ENCODE measurements at places on chromosomes 2 and 18.
A peak's percentile ranks its signal among the peaks of the same experiment; 100 is the strongest.

DNA sequence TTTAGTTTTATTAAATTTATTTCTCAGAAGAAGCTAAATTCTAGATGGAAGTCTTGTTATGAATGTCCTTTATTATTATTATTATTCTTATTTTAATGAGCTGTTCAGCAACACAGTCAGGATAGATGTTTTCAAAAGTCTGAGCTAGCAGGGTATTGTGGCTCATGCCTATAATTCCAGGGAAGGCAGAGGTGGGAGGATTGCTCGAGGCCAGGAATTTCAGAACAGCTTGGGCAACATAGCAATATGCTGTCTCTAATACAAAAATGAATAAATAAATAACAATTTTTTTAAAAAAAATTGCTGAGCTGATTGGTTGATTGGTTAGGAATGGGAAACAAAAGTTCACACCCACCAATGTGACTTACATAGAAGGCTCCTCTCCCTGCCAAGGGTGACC lies 274.1 kb upstream of the CYRIA start:
- DNase-seq: no peak

DNA sequence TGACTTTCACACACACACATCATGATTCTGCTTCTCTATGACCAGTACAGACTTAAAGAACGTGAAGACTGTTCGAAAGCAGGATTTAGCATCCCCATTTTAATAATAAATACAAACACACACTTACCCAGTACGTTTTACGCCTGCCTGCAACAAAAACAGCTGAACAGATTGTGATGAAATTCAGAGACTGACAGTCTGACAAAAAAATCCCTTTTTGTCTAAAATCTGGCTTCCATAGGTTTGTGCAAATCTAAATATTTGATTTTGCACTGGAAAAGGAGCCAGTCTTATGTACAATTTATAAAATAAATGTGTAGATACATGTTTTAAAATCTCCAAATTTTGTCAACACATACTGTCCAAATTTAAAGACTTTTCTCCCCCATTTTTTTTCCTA lies 630.7 kb downstream of the ZEB2 start:
- DNase-seq: no peak

- no peak for DNase-seq
Measured at GRCh38 chr2:219490186-219490585, 8.5 kb upstream of the GMPPA start.

- DNase-seq: no peak
Measured at GRCh38 chr18:71329563-71329962, 1040.7 kb downstream of the SOCS6 start.

GRCh38 chr2:40451918-40452605 lies at the start of gene SLC8A1:
SLC8A1 (minus strand) TSS chr2:40452090.
- no peak for DNase-seq

DNA sequence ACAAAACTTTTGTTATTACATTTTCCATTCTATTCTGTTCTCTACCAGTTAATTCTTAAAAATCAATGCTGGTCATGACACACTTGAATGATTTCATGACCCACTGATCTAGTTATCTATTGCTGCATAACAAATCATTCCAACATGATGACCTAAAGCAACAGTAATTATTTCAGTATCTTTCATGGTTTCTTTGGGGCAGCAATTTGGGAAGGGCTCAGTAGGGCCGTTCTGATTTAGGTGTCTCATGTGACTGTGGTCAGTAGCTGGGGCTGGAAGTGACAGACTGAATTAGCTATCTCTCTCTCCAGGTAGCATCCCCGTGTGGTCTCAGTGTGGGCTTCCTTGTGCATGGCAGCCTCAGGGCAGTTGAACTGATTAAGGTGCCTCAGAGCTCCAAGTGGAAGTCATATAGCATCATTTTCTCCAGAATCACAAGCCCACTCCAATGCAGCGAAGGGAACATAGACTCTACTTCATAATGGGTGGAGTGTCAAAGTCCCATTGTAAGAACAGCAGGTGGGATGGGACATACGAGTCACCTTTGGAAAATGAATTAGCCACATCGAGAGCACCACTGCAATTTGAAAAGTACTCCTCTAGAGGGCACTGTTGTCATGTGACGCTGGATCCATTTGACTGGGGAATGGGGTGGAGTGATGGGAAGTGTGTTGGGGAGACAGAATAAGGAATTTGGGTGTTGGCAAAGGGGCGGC lies 39.1 kb upstream of the FAM136A start:
- peak; percentile 20 for DNase-seq

DNA sequence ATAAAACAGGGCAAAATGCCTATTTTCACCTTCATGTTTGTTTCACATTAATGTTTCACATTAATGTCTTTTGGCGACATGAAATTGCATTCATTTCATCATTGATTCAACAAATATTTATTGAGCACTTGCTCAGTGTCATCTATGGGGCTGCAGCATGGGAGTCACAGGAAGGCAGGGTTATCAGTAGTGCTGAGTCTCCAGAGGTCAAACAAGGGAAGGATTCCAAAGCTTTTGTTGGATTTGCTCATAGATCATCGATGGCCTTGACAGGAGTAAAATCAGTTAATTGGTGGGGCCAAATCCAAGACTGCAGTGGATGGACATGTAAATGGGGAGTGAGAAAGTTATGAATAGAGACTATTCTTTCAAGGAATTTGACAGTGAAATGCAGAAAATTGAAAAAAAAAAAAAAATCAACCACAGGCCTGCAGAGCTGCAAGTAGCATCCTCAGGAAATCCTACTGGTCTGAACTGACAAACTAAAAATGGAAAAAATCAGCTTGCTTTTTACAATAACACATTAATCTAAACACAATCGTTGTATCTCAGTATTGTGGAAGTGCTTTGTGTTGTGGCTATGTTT lies 1290.8 kb downstream of the DPP10 start:
- no peak for DNase-seq

- no peak for DNase-seq
Measured at GRCh38 chr2:190589008-190589407, 54.5 kb upstream of the NEMP2 start.

- DNase-seq: no peak
Measured at GRCh38 chr2:102337481-102338386, 17.9 kb upstream of the IL18R1 start.

DNA sequence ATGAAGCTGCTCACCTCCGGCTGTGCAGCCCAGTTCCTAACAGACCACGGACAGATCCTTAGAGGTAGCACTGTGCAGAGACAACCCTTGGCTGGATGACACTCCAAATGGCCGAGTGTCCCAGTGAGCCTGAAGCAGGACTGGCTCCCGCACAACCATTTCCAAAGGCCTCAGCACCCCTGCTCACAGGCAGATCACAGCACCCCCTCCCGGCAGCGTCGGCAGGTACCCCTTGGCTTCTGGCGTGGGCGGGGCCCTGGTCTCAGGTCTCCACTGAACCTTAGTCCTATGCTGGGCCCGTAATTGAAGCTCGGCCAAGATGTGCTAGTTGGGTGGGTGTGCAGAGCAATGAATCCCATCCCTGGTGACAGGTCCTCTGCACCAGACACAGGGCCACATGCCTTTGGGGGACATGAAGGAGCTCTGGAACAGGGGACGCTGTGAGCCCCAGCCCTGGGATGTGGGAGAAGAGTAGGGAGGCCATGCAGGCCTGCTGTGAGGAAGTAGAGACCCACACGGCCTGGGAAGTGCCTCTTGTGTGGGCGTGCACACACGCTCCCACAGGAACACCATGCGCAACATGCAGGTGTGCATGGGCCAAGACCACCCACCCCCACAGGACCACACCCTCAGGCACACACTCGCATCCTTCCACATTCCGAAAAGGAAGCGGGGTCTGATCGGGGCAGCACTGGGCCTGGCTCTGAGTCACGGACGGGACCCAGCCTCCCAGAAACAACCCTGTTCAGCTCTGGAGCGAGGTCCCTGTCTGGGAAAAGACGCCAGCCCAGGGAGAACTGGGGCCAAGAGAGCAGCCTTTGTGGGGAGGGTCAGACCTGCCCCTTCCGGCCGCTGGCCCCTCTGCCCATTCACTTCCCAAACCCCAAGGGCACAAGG lies 2.8 kb downstream of the DUSP2 start:
- DNase-seq: no peak

DNA sequence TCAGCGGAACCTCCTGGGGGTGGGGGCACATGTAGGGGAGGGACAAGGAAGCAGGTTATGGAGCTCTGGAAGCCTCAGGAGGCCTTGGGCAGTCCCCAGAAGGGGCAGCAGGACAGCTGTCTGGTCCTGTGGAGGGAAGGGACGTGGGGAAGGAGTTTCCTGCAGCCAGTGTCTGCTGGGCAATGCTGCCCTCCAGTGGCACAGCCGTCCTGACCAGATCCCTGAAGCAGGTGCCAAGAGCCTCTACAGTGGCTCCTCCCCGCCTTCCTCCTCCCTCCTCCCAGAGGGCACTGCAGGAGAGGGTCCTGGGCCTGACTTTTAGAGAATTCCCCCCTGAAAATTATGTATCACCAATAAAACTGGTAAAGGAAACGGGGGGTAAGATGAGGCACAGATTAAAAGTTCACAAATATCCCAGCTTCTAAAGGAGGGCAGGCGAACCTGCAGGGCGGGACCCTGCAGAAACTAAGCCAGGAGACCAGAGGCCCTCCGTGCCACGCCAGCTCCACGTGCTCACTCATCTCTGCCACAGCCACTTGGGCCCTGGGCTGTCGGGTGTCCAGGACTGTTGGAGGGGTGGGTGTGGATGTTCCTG lies 258.5 kb downstream of the TWIST2 start:
- DNase-seq: peak; percentile 65

GRCh38 chr2:47011264-47011663 lies 95.7 kb upstream of the MCFD2 start:
- DNase-seq: no peak
